ENCODE measurements at places on chromosomes 1 and 21.

DNA sequence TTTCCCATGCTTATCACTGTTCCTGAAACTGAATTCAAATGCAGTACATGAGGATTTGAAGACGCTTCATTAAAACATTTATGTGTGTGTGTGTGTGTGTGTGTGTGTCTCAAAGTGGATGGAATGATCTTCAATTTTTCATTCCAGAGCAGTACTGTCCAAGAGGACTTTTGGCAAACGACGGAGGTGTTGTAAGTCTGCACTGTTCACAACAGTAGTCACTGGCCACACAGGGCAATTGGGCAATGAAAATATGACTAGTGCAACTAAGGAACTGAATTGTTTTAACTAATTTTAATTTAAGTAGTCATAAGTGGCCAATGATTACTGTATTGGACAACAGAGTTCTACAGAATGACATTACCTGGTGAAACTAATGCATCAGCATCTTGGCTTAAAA lies 5.0 kb downstream of the TAF5L start:
- DNase-seq: no peak

- DNase-seq: no peak
These were observed 59.5 kb upstream of the WLS start for GRCh38 chr1:68291688-68292384.

DNA sequence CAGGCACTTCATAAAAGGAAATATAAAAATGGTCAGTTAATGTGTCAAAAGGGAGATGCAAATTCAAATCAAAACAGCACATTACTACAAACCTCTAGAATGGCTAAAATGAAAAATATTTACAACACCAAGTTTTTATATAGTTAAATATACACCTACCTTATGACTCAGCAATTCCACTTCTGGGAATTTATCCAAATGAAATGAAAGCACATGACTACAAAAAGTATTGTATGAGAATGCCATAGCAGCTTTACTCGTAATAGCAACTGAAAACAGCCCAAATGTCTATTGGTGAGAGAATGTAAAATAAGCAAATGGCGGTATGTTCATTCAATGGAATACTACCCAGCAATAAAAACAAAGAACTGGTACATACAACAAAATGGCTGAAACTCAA lies 175.8 kb upstream of the SPAG17 start:
- no peak for DNase-seq

GRCh38 chr1:4977701-4978100 lies 323.3 kb downstream of the AJAP1 start:
- no peak for DNase-seq

DNA sequence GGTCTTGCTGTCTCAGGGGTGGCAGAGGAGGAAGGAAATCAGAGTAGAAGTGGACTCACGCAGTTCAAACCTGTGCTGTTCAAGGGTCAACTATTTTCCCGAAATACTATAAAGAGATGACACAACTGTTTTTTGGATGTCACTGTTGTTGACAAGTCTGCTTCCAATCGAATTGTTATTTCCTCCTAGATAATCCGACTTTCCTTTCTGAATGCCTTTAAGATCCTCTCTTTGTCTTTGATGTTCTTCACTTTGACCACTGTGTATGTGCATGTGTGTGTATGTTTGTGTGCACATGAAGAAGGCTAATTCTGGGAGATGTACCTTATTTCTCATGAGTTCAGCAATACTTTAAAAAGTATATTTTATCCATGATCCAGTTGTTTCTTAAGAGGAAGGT lies 21.6 kb downstream of the PADI4 start:
- DNase-seq: no peak

Measured in COR-L47 (cell line).